Brain microvascular endothelial cell (primary cell): ENCODE measurements at places on chromosomes 12 and 14.

DNA sequence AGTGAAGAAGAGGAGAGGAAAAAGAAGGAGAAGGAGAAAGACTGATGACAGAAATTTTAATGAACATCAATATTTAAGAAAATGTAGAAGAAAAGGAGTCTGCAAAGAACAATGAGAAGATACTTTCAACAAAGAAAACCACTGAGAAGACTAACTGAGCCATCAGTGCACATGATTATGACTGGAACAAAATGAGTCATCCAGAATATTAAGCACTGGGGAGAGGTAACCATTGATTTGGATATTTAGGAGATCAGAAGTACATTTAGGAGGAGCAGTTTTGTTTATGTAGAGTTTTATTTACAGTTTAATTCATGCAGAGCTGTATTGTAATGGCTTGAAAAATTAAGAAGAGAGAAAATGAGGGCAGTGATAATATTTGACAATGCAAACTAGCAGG is 159.1 kb downstream of the C12orf50 start:
- DNase-seq, result no peak

GRCh38 chr12:38328306-38328895 is 11.8 kb downstream of the ALG10B start:
- DNase-seq, result no peak

GRCh38 chr14:73426877-73427276 is 31.5 kb downstream of the NUMB start:
- DNase-seq, result peak; percentile 84

- DNase-seq, result no peak
Measured at GRCh38 chr12:70919597-70920035, 922 bp downstream of the PTPRR start.

DNA sequence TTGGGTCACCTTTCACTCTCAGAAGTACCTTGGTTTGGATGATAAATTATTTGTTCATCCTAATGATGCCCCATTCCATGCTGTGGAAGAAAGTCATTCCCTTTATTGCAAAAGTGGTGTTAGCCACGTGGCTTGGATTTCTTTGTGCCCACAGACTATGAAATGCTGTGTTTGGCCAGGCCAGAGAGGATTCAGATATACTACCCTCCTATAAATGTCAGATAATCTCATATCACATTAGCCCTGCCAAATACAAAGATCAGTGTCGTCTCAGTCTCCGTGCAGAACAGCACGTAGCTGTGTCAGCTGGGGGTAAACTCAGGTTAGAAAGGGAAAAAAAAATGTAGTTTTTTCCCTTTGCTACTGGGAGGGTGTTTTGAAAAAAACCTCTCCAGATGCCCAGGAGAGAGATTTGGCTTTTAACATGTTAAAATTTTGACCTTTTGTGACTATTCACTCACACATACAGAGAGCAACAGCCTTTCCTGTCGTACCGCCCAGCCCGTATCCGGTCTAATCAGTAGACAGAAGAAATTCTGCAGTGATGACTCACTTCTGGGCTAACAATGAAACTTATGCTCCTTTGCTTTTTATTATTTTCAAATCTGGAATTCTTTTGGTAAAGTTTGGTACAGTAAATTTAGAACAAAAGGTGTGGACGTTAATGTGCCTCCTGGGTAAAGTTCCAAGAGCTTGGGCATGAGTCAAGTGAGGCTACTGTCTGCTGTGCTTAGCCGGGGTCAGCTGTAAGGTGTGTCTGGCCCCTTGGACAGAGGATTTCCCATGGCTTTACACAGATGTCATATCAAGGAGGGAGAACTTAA is 8.5 kb upstream of the PTPRB start:
- peak; percentile 94 for DNase-seq

DNA sequence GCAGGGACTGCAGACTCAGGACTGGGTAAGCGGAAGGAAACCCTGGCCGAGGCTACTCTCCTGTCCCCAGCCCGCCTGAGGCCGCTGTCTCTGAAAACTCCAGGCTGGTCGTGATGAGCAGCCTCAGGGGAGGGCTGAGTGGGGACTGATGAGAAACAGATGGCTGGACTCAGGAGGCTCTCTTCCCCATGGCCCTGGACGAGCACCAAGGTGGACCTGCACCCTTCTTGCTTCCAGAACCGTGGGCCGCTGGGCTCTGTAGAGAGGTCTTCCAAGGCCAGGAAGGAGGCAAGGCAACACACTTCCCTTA is 1.1 kb downstream of the TEX22 start:
- DNase-seq, result no peak

DNA sequence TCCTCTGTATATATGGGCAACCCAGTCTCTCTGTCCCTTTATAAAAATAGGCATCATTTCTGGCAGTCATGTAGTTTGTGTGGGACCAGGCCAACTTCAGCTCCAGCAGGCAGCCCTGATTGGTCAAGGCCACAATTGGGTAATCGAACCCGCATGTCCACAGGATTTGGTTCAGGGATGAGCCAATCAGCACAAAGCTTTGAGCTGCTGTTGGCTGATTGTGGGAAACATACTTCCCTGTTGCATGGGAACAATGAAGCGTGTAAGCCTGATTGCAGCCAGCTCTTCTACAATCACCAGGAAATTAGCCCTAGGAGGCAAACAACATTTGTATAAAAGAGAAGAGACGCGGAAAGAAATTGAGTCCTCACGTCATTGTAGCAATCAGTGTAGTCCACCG is 328.6 kb downstream of the PCNX1 start:
- DNase-seq, result no peak

DNA sequence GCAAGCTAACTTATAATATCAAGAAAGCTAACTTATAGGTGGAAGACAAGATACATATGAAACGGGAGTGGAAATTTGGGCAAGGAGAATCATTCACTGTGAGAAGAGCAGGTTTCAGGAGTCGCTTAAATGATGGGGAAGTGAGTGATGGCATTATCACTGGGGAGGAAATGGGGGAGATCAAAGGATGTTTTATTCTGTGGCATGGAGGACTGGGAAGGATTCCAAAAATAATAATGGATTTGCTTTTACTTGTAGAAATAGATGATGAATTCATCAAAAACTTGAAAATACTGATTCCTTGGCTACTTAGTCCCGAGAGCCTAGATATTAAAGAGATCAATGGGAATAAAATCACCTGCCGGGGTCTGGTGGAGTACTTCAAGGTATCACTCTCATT is 47.8 kb downstream of the SAV1 start:
- peak; percentile 53 for DNase-seq

GRCh38 chr12:39309516-39309915 is 133.4 kb downstream of the KIF21A start:
- no peak for DNase-seq

GRCh38 chr12:87054226-87054625 is 798.0 kb upstream of the MGAT4C start:
- no peak for DNase-seq

DNA sequence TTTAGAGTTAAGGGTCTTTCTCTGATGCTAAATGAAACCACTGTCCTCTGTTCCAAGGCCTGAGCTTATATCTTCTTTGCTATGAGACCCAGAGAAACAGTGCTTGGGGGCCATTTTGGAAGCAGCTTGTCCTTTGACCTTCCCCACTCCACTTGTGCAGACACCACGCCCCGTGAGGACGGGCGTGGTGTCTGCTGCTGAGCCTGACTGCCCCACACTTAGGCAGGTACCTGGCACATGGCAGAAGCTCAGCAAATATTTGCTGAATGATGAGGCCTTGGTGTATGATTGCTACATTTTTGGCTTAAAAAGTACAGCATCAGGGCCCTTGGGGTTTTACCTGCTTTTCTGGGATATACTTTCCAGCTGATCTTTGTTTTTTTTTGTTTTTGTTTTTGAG is 69.9 kb downstream of the RASSF3 start:
- no peak for DNase-seq

- DNase-seq, result no peak
Measured at GRCh38 chr14:60815371-60815770, 80.8 kb downstream of the MNAT1 start.

DNA sequence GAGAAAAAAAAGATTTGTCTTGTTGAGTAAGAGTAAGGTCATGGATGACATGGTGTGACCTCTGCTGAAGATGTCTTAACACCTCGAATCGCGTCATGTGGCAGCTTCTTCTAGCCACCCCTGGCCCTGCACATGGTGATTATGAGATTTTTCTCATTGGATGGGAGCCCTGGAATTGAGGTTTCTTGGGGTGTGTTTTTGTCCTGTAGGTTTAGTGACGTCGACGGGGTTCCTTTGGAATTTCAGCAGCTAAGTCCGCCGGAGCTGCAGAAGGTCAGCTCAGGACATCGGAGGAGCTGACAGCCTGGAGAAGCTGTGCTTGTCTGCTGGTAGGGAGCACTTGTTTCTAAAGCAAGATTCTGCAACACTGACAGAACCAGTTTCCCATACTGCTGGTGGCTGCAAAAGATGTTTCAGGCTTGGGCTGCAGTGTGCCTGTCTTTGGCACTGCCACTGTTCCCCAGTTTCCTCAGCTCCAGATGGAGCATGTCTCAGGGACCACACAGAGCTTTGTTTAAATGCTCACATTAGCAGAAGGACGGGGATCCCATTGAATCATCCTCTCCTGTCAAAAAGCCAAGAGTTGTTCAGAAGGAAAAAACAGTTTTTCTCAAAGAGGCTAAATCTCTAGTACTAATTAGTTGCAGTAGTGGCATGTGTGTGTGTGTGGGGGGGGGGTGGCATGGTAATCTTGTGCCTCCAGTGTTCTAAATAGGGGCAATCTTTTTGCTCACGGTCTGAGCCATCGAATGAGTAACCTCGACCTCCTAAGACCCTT is 5.2 kb upstream of the FOS start:
- DNase-seq, result peak; percentile 66

DNA sequence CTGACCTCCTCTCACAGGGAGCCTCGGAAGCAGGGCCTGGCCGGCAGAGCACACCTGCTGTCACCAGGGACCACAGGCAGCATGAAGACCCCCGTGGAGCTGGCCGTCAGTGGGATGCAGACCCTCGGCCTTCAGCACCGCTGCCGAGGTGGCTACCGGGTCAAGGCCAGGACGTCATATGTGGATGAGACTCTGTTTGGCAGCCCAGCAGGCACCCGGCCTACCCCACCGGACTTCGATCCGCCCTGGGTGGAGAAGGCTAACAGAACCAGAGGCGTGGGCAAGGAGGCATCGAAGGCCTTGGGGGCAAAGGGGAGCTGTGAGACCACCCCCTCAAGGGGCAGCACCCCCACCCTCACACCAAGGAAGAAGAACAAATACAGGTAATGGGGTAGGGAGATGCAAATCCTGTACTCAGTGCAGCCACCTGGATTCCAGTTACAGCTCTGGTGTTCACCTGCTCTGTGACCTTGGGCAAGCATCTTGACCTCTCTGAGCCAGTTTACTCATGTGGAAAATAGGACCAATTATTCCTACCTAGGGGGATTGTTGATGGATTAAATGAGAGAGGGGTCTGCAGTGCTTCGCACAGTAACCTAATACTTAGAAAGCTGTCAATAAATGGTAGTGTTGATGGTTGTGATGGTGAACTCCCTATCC is 1.3 kb downstream of the RITA1 start:
- no peak for DNase-seq

GRCh38 chr14:95248432-95248831 is 71.3 kb downstream of the CLMN start:
- DNase-seq, result no peak

DNA sequence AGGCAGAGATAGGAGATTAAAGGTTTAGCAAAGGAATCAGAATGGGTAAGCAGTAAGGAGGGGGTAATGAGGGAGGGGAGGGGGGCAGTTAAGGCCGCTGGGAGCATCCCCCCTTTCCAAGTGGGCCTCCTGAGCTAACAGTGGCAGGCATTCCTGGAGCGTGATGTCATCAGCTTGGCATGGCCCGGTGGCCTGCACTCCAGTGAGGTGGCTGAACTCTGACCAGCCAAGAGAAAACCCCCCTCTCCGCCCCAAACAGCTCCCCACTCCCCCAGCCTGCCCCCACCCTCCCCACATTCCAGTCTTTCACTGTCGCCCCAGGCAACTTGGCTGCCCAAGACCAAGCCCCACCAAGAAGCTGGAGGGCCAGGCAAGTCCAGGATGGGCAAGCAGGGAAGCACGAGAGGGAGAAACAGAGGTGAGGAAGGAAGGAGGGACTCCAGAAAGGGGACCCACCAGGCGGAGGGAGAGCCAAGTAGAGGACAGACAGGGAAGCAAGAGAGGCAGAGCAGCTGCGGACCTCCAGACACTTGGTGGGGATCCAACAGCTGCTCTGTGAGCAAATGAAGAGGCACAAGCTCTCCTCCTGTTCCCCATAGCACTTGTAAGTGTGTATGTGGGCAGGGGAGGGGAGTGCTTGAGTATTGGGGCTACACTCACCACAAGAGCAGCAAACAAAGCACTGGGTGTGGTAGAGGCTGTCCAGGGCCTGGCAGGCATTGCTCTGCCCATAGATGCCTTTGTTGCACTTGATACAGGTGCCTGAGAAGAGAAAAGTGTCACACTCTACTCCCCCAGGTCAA is 4.5 kb downstream of the AJUBA start:
- DNase-seq, result no peak
